ENCODE measurements at places on chromosomes 6 and 20. TPM values are rescaled to one million over a fixed set of nuclear protein-coding genes. Genes with fewer than 3 reads are reported as not detected.

The STMND1 gene
- total RNA-seq = 0.92 TPM

The FAM209B gene
- not detected for total RNA-seq

The FAM162B gene
- total RNA-seq = 2.8 TPM

The DHX35 gene
- 16.8 TPM for total RNA-seq

The ASIP gene
- total RNA-seq = not detected
